Mucosa of gallbladder (tissue), 1 donor: ENCODE measurements at places on chromosomes 2 and 18. TPM values are rescaled to one million over a fixed set of nuclear protein-coding genes. Genes with fewer than 3 reads are reported as not detected.

- peak; percentile 20 for DNase-seq
These were observed 659 bp downstream of the CHMP1B start for GRCh38 chr18:11851806-11852337.

DNA sequence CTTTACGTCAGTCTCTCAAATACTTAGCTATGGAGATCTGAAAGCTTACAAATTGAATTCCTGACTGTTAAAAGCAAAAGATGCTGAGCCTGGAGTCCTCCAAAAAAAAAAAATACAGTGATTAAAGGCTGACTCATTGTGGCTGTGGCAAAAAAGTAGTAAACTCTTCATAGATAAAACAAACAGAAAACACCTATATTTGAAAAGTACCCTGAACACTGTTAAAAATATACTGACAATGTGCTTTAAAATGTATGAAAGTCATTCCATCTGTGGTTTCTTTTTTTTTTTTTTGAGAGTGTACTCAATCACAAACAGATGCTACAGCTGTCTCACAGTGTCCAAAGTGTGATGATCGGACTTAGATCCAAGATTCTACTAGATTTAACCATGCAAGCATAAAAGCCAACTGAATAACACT, 267.6 kb upstream of the CYP26B1 start:
- no peak for DNase-seq

GRCh38 chr2:26177122-26177521, 4.2 kb downstream of the GAREM2 start:
- no peak for DNase-seq

- no peak for DNase-seq
These were observed 5.6 kb downstream of the BCL11A start for GRCh38 chr2:60547841-60548240.

- DNase-seq = no peak
These were observed 112.6 kb downstream of the GAREM1 start for GRCh38 chr18:32358075-32358474.

GRCh38 chr2:179071810-179072355, 21.9 kb upstream of the CCDC141 start:
- no peak for DNase-seq

DNA sequence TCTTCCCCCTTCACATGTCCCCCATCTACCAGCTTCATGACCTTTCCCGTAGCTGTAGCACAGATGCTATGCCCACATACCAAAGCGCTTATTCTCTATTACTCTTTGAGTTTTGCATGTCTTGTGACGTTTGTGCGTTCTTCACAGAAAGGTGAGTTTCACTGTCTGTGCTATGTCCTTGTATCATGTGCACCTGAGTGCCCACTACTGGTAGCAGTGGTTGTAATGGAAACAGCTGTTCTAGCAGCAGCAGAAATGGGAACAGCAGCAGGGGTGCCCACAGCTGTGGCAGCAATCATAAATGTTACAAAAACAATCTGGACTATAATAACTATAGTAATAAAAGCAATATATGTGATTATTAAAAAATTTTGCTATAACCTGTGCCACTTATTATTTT, 127.1 kb downstream of the STK39 start:
- no peak for DNase-seq

Gene KYNU
- total RNA-seq = 3.3 TPM

Gene MARCHF7
- 57.1 TPM for total RNA-seq

Gene SUCLG1
- total RNA-seq = 83.3 TPM

Gene RTP5
- total RNA-seq = not detected
